ENCODE measurements at places on chromosomes 6 and 20.

DNA sequence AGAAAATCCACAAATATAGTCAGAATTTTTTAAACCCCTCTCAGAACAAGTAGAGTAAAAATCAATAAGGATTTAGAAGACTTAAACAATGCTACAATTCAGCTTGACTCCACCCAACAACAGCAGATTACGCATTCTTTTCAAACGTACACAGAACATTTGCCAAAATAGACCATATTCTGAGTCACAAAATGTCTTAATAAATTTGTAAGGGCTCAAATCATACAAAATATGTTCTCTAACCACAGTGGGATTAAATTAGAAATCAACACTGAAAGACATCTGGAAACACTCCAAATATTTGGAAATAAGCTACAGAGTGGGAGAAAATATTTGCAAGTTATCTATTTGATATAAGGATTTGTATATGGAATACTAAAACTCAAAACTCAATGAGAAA, 164.2 kb upstream of the AKAP12 start:
- DNase-seq: no peak

- DNase-seq: no peak
Observed at GRCh38 chr6:153059757-153060156, 57.2 kb upstream of the MTRF1L start.

DNA sequence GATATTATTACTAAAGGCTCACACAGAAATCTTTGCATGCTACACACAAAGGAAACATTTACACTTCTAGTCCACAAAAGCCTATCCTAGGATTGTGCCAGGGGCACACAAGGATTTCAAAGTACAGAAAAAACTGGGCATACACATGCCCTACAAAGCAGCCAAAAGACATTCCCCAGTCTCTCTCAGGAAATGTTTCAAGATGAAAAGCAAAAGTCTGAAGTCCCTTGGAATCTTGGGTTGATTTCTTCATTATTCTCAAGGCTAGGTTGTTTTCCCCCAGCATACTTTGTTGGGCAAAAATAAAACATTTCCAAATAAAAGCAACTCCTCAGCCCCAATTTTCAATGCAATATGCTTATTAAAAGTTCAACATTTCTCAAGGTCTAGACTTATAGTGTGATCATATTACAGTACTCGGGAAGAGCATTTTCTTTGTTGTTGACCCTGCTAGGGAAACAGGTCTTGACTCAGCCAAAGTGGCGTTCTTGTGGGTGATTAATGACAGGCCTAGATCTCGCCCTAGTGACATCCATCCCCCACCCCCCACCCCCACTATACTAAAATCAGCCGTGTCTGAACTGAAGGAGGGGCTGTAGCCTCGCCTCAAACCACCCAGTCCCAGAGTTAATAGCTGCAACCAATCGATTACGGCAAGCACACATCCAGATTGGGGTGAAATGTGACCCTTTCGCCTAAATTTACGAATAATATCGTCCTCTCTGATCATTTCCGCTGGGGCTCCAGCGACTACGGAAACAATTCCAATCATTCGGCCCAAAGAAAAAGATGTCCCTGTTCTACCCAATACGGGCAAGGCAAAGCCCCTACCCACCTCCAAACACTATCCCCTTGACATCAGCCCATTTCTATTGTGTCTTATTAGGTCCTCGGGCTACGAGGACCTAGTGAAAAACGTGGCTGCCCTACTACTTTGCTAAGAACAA, 1.4 kb downstream of the AKIRIN2 start:
- DNase-seq: no peak

- DNase-seq: no peak
Observed at GRCh38 chr6:47278545-47278944, 31.2 kb downstream of the TNFRSF21 start.

DNA sequence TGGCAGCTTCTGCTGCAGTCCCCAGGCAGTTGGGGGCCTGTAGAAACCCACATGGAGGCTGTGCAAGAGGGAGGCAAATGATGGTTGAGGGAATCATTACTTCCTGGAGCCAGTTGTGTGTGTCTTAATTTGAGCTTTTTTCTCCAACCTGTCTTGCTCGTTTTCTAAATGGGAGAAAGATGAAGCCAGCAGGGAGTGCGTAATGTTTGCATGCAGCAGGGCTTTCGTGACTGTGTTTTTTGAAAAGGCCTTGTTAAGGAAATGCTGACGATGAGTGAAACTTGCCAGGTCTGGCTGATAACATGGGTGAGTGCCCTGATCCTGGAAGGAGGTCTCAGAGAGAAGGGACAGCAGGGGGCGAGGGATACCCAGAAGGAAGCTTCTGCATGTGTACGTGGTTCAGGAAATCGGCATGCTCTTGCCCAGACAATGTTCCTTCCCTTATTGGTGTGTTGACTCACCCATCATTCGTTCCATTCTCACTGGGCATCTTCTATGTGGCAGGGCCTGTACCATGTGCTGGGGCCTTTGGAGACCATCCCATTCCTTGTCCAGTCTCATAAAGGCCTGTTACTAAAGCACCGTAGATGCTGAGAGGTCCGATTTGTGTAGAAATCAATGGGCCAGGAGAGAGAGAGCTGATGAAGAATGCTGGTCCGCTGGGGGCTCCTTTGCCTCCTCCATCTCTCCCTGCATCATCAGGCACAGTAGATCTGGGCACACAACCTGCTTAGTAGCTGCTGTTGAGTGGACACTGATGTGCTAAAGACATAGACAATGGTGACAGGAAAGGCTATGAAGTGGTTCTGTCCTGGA, 27.4 kb downstream of the GLP1R start:
- no peak for DNase-seq

GRCh38 chr6:122530440-122531046, 58.9 kb upstream of the SERINC1 start:
- DNase-seq: peak; percentile 51
